Hepatocyte (in vitro differentiated cells): ENCODE measurements at places on chromosomes 11 and 22. TPM values are rescaled to one million over a fixed set of nuclear protein-coding genes. Genes with fewer than 3 reads are reported as not detected.

Gene OR6T1
- not detected in 2 replicates for total RNA-seq

Gene IL17REL
- not detected in 2 replicates for total RNA-seq

Gene SPDYC
- not detected in 2 replicates for total RNA-seq

Gene CHADL
- total RNA-seq, result 1.00 and 4.5 TPM in 2 replicates

Gene LAYN
- 7.6 and 12.6 TPM in 2 replicates for total RNA-seq

Gene APOA1
- 4,253 and 4,361 TPM in 2 replicates for total RNA-seq

Gene MUC6
- total RNA-seq, result not detected in 2 replicates

Gene OR52I1
- total RNA-seq, result not detected in 2 replicates

Gene COMMD9
- total RNA-seq, result 50.3 and 55.4 TPM in 2 replicates

Gene CAVIN3
- total RNA-seq, result 70.3 and 93.3 TPM in 2 replicates

Gene ASCL2
- 3.3 and 5.6 TPM in 2 replicates for total RNA-seq

Gene TRIM29
- total RNA-seq, result 7.7 and 11.2 TPM in 2 replicates

Gene DDTL
- total RNA-seq, result not detected in 2 replicates

Gene FGF19
- total RNA-seq, result 0.16 and 1.0 TPM in 2 replicates

Gene TRAPPC4
- total RNA-seq, result 78.5 and 96.1 TPM in 2 replicates

Gene OR52E8
- total RNA-seq, result not detected in 2 replicates

Gene RIMBP3B
- 0.17 TPM in 1 of 2 replicates, not detected in the other for total RNA-seq

Gene KRTAP5-7
- total RNA-seq, result 0.12 TPM in 1 of 2 replicates, not detected in the other

Gene CARD18
- not detected in 2 replicates for total RNA-seq

Gene SCGB1A1
- total RNA-seq, result not detected in 2 replicates
